Thymus (tissue), 14 donors: ENCODE measurements at places on chromosomes 16 and 17. TPM values are rescaled to one million over a fixed set of nuclear protein-coding genes. Genes with fewer than 3 reads are reported as not detected.

The FOXJ1 gene
- polyA plus RNA-seq = 0.75 TPM

The TVP23A gene
- polyA plus RNA-seq = 5.1 TPM

The CCL1 gene
- polyA plus RNA-seq = 6.2 TPM

The NPW gene
- polyA plus RNA-seq = 1.2 TPM

The SLC52A1 gene
- 0.96 TPM for polyA plus RNA-seq

The ST3GAL2 gene
- polyA plus RNA-seq = 11.8 TPM

The ESRP2 gene
- polyA plus RNA-seq = 10.7 TPM

The CYB561 gene
- 7.8 TPM for polyA plus RNA-seq

The HSF4 gene
- polyA plus RNA-seq = 50.8 TPM

The E4F1 gene
- polyA plus RNA-seq = 42.3 TPM

The SBK1 gene
- 5.2 TPM for polyA plus RNA-seq

The TMEM95 gene
- 0.05 TPM for polyA plus RNA-seq

The PRDM7 gene
- polyA plus RNA-seq = 0.09 TPM
